Left ventricle myocardium superior (tissue), 1 donor: ENCODE measurements at places on chromosomes 2 and 18. TPM values are rescaled to one million over a fixed set of nuclear protein-coding genes. Genes with fewer than 3 reads are reported as not detected.

LBH gene
- total RNA-seq, result 129 TPM

GRCh38 chr2:174553811-174554493 is 43.7 kb downstream of the WIPF1 start:
- DNase-seq, result no peak

DNA sequence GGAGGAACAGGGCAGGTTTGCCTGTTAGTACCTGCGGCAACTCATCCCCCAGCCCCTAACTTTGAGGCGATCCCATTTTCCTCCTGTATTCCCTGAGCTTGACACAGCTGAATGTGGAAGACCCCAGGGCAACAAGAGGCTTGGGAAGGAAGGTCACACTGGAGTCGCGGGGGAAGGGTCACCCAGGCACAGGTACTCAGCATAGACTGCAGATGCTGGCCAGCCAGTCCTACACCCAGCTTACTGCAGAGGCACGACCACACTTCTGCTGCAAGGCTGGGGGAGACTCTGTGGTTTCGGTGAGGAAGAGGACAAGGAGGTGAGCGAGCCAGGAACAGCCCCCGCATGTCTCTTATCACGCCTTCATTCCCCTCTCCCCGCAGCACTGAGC is 91.5 kb downstream of the MALT1 start:
- DNase-seq, result no peak

APOB gene
- total RNA-seq, result 9.7 TPM

DNA sequence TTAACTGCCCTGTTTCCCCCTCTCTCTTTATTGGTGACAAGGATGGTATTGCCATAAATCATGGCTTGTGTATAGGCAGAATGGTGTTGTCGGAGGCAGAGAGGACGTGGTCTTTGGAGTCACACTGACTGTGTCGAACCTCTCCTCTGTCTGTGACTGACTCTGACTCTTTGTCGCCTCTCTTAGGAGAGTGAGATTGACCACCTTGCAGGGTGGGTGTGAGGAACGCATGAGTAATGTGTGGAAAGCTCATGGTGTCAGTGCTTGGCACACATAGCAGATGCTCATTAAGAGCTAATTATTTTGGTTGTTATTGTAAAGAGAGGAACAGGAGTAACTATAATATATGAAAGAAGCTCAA is 145.6 kb downstream of the TTC27 start:
- no peak for DNase-seq

SAG gene
- not detected for total RNA-seq

- no peak for DNase-seq
These were observed 5.3 kb downstream of the DDX1 start for GRCh38 chr2:15596968-15597367.

RIT2 gene
- not detected for total RNA-seq

GRCh38 chr2:239225871-239226561 is 174.8 kb downstream of the HDAC4 start:
- DNase-seq, result no peak

DNA sequence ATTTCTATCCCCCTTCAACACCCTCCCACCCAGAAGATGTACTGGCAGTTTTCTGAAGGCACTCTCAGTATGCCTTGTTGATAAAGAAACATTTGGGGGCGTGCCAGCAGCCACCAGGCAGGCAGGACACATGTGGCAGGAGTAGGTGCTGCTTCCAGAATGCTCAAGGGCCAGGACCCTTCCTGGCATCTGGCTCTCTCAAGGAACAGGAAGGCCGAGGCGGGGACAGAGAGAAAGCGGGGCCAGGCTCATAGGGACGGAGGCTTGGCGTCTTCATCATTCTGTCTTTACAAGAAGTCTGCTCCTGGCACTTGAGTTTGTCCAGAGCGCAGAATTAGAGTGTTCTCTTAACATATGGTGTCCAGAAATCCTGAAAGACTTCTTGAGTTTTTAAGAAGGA is 121.6 kb downstream of the FAM210A start:
- DNase-seq, result no peak

GRCh38 chr2:201820383-201821007 is 14.2 kb downstream of the CDK15 start:
- no peak for DNase-seq

COQ10B gene
- total RNA-seq, result 25.6 TPM

GRCh38 chr18:30862900-30863299 is 179.6 kb downstream of the DSC3 start:
- DNase-seq, result no peak

- DNase-seq, result no peak
These were observed 34.9 kb downstream of the SMAD7 start for GRCh38 chr18:48915626-48916425.

AGXT gene
- total RNA-seq, result 0.12 TPM

DNA sequence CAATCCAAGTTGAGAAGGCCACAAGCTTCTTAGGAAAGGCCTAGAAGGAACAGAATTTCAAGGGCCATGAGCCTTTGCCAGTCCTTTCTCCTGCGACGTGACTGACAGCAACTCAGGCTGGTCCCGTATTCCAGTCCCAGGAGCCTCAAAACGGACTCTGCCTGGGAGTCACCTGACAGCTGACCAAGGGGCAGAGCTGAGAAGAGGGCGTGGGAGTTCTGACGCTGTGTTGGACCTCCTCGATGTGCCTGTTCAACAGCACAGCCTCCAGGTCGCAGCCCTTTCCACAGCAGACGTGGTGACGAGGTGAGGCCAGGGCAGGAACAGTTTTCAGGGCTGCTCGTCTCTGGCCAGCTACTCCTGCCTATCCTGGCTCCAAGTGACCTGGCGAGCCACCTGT is 37.6 kb downstream of the CENPO start:
- no peak for DNase-seq

ABCB11 gene
- total RNA-seq, result 0.25 TPM

UGT1A8 gene
- total RNA-seq, result not detected

DNA sequence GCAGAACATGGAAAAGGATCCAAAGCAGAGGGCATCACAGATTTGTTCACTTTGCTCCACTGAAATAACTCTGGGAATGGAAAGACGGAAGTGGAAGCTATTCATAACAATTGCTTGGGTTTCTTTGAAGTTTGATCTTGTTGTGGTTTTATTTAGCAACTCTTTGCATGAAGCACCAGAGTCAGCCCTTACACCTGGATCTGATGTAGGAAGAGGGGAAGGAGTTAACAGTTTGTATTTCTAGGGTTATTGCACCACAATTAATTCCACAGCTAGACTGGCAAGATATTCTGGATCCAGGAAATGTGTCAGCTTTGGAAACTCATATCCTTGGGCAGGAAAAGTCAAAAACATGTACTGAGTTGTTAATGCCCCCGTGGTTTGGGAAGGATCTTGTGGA is 1143.4 kb downstream of the CNTNAP5 start:
- no peak for DNase-seq

- no peak for DNase-seq
These were observed 15.7 kb upstream of the PER2 start for GRCh38 chr2:238304116-238304515.

DNA sequence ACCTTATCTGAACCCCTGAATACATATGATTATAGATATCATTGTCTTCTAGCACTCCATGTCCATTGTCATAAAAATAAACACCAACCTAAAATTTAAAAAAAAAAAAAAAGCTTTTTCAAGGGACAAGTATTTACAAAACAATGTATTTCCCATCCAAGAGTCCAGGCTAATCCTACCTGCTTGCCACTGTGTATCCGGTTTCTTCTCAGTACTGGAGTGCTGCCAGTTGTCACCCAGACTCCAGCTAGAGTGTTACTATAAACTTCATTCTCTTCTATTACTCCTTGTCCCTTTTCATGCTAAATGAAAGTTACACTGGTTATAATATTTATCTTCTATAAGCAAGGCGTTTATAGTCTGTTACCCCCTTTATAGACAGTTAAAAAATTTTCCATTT is 35.8 kb downstream of the MSH6 start:
- no peak for DNase-seq

ZNF532 gene
- total RNA-seq, result 64.2 TPM

DNA sequence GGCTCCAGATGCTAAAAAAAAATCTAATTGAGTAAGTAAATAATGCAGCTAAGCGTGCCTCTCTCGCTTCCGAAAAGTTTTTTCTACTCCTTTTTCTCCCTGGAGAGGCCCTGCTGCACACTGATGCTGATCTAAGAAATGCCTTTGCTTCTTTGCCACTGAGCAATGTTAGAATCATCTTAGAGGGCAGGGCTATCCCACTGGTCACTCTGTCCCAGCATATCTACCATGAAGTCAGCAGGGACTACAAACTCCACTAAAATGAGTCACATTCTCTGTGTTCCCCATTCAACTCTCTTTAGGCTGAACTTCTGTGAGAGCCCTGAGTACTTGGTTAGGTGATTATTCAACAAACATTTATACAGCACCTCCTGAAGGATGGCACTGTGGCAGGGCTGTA is 127.6 kb upstream of the LYPD1 start:
- no peak for DNase-seq

GRCh38 chr18:59481436-59481835 is 122.4 kb upstream of the LMAN1 start:
- no peak for DNase-seq

SCN2A gene
- 0.30 TPM for total RNA-seq

GRCh38 chr2:204114295-204115136 is 178.0 kb downstream of the ICOS start:
- DNase-seq, result no peak

HK2 gene
- 3.8 TPM for total RNA-seq

ABCG5 gene
- not detected for total RNA-seq

DNA sequence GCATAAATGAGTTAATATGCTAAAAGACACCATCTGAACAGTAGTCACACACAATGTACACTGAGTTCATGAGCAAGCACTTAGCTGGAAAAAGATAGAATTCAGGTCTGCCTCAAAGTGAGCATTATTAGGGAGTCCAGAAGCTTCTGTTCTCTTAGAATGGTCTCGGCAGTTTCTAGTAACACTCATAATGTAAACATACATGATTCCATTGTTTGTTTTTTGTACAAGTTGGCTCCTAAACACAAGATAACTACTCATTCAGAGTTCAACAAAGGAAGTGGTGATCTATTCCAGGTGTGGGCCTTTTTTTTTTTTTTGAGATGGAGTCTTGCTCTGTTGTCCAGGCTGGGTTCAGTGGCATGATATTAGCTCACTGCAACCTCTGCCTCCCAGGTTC is 66.2 kb downstream of the ESCO1 start:
- DNase-seq, result no peak

GRCh38 chr2:111164078-111164477 is 43.4 kb downstream of the BCL2L11 start:
- no peak for DNase-seq

ASXL2 gene
- total RNA-seq, result 26.1 TPM
